ENCODE measurements at places on chromosomes 3 and 15. TPM values are rescaled to one million over a fixed set of nuclear protein-coding genes. Genes with fewer than 3 reads are reported as not detected.

Gene CAPN3
- 11.6 TPM for total RNA-seq

Gene PFKFB4
- total RNA-seq: 1.6 TPM

DNA sequence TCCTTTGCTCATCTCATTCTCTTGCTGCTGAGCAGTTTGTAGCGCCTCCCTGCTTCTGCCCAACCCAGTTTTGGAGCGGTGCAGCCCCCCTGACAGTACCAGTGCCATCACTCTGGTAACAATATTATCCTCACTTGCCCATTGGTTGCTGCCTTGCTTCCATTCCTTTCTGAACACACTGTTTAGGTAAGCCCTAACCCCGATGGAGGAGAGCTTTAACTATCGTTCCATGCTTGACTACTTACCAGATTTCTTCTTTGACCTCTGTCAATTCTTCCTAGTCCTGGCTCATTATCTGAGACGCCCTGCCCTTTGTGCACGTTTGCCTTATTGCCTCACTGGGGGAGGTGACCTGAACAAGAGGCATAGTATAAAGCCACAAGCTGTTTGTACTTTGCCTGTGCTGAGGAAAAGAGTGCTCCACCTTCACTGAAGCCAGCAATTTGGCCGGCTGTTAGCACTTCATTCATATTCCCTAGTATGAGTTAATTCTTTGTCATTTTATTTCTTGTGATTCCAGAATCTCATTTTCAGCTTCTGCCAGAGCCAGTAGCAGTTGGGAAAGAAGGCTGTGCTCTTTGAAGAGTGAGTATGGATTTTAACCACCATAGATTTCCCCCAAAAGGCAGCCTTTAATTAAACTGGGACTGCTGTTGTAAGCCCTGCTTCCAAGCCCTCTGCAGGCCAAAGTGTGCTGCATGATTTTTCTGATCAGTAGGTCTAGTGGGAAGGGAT is 11.9 kb downstream of the ABHD6 start:
- H3K27ac ChIP-seq: no peak overlapping the region
- H3K4me1 ChIP-seq: peaks cover 5% of the 10 kb centered on the region
- DNase-seq: no peak
- peaks cover 4% of the 10 kb centered on the region for H3K36me3 ChIP-seq
- H3K27me3 ChIP-seq: no peaks in the 10 kb centered on the region

DNA sequence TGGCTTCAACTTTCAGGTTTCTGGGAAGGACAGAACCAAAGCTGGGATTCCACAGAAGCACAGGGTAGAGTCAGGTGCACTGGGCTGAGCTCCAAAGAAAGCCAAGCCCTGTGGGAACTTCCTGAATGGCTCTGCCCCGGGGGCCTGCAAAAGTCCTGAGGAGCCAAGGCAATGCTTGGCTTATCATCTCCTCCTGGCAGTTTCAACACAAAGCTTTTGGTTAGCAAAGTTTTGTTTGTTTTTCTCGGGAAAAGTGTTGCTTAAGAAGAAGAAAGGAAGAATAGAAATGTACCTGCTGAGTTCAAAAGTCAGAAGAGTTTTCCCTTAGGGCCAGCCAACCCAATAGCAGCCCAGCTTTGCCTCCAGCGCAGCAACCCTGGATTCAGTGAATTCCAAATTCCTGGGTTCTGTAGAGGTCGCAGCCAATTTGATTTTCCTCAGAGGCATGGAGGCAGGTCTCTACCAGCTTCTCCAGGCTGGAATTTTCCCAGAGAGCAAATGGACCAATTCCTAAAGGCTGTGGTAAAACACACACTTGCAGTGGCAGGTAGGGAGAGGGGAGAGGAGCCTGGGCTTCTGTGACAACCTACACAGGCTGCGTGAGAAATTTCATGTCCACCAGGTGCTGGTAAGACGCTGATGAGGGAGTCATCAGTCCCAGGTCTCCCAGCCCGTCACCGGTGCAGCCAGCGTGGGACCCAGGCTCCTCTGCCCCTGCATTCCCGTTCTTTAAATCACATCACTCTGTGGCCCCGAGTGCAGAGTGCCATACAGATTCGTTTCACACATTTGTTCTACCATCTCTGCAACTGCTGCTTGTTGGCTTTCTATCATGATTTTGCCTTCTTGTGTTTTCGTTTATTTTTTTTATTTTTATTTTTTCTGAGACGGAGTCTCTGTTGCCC is 54.3 kb upstream of the SNRPA1 start:
- no peaks in the 10 kb centered on the region for H3K36me3 ChIP-seq
- H3K27ac ChIP-seq: no peak overlapping the region
- no peak for DNase-seq
- no peaks in the 10 kb centered on the region for H3K4me1 ChIP-seq

- H3K27ac ChIP-seq: peak overlapping the region; percentile 93
- no peaks in the 10 kb centered on the region for H3K27me3 ChIP-seq
- peaks cover 49% of the 10 kb centered on the region for H3K4me1 ChIP-seq
- H3K36me3 ChIP-seq: peaks cover 2% of the 10 kb centered on the region
- no peak for DNase-seq
Observed at GRCh38 chr15:90036806-90037510, 35.8 kb downstream of the ZNF710 start.

- H3K4me1 ChIP-seq: no peaks in the 10 kb centered on the region
- DNase-seq: no peak
- H3K36me3 ChIP-seq: peaks cover 5% of the 10 kb centered on the region
- H3K4me3 ChIP-seq: no peak overlapping the region
Observed at GRCh38 chr3:149314807-149315578, 18.4 kb downstream of the TM4SF18 start.

DNA sequence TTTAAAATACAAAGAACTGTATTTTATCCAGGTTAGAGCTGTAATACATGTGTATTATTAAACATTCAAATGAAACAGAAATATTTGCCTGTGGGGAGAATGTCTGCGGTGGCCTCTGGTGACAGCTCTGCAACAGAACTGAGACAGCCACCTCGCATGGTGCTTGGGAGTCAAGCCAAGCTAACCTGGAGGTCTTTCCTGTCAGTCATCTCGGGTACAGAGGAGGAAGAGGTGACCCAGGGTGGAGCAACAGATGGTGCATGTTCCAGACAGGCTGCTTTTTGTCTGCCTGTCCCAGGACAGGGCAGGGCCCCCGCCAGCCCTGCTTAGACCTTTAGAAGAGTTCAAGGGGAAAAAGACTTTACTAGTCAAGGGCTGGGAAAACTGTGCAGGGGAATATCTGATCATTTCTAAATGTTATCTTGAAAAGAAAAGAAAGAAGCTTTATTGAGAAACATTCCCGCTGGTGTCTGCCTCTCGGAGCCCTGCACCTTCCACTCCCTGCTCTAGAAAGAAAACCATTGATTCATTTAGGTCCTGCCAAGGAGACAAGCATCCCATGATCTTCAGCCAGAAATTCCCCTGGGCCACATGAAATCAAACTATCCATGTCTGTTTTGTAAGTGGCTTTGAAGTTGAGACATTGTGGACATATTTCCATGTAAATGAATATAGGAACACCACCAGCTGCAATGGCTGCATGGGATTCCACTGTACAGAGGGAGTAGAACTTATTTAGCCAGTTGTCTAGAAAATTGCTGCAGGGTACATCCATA is 5.5 kb upstream of the NR2E3 start:
- peaks cover 66% of the 10 kb centered on the region for H3K27me3 ChIP-seq
- peaks cover 2% of the 10 kb centered on the region for H3K4me1 ChIP-seq
- DNase-seq: no peak
- H3K27ac ChIP-seq: no peak overlapping the region
- H3K4me3 ChIP-seq: no peak overlapping the region

- no peaks in the 10 kb centered on the region for H3K27me3 ChIP-seq
- no peak overlapping the region for H3K4me3 ChIP-seq
- H3K4me1 ChIP-seq: peaks cover 6% of the 10 kb centered on the region
- H3K27ac ChIP-seq: no peak overlapping the region
- no peaks in the 10 kb centered on the region for H3K36me3 ChIP-seq
- DNase-seq: no peak
Observed at GRCh38 chr3:100517276-100517675, 24.9 kb downstream of the TMEM45A start.

DNA sequence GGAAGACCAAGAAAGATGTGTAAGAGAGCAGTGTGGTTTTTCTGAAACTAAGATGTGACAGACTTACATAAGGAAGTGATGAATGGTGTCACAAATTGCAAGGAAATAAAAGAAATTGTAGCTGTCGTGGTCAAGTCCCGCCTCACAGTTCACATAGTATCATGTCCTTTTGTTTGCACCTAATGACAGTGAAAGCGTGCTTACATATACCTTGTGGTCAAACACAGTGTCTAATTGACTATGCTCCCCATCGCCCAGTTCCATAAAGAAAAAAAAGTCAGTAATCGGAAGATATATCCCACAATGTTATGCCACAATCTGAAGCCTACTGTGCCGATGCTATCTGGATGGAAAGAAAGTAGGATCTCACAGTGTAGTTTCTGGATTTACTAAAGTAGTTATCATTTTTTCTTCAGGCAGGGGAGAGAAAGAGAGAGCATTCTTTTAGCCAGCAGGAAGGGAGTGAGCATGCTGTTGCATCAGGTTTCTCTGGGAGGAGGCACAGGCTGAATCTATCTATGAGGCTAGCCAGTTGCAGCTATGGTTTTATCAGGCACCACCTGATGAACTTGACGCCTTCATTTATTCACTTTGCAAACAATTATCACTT is 9.8 kb upstream of the PLSCR1 start:
- H3K36me3 ChIP-seq: no peaks in the 10 kb centered on the region
- H3K27ac ChIP-seq: no peak overlapping the region
- DNase-seq: no peak
- H3K4me1 ChIP-seq: peaks cover 17% of the 10 kb centered on the region

DNA sequence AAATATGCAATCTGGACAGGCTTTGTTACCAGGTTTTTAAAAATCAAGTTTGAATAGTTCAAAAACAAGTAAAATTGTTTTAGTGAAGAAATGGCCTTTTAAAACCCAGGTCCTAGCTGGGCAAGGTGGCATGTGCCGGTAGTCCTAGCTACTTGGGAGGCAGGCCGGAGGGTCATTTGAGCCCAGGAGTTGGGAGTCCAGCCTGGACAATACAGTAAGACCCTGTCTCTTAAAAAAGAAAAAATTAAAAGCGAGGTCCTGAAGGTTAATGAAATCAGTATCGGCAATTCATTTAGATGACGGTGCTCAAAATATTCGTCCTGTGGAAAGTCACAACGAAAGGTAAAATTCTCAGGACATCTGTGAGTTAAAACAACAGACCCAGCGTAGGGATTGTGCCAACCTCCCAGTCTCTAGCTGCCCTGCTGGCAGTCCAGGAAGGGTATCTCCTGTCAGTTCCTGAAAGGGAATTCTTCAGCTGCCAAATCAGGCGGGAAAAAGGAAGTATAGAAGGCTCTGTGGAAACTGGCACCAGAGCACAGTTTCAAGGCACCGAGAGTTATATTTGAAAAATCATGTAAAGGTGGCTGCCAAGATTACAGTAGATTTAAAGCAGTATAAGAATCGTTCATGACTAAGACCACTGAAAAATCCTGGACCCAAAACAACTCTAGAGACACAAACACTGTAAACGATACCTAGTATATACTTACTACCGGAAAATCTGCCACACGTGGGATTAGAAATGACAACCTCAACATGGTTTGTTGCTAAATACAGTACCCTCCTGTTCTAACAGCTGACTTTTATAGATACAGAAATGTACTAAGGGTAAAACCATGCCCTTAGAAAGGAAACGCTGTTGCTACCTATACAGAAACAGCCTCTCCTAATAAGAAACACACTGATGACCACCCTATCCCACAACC is 1.2 kb upstream of the ABHD17C start:
- H3K27ac ChIP-seq: peak overlapping the region; percentile 72
- DNase-seq: no peak
- H3K4me1 ChIP-seq: peaks cover 19% of the 10 kb centered on the region
- H3K4me3 ChIP-seq: peak overlapping the region; percentile 93
- no peaks in the 10 kb centered on the region for H3K27me3 ChIP-seq
- H3K36me3 ChIP-seq: no peaks in the 10 kb centered on the region

Measured in T-helper 17 cell (primary cell).